ENCODE measurements at places on chromosomes 4 and X.

DNA sequence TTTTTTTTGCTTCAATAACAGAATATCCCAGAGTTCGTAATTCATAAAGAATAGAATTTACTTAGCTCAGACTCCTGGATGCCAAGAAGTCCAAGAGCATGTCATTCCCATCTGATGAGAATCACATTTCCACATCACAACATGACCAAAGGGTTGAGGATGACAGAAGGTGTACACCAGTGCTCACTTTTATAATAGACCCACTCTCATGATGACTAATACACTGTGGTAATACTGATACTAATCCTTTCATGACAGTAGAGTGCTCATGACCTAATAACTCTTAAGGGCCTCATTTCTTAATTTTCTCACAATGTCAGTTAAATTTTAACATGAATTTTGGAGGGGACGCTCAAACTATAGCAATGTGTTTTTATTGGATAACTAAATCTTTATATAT, 69.2 kb downstream of the ZNF732 start:
- no peak for DNase-seq

DNA sequence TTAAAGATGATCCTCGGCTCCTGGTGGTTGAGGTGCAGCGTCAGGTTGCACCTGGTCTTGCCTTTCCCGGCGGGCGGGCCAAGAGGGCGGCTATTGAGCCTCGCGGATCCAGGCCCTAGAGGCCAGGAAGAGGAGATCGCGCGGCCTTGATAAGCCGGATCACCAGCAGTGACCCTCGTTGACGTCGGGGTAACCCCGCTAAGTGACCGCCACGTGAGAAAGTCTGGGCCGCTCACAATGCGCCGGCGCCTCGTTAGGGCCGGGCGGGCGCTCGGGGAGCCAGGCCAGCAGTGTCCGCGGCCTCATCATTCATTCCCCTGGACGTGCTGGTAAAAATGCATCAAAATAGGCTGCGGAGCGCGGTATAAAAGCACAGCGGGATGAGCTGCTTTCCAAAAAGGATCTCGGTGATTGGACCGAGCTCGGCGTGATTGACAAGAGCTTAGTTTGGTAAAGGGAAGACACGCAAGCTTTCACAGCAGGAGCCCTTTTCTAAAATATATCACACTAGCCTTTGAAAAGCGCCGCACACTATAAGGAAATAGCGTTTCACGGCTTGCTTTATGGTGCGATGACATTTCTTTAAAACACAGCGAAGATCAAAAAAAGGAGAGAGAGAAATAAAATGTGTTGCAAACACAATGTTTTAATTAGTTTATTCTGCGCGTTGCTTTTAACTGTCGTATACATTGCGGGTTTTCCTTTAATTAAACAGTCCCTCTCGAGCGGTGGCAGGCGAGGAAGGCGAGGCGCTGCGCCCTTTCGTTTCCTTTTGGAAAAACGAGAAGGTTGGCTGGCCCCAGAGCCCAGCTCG, 15.9 kb upstream of the ZIC3 start:
- DNase-seq = no peak

- no peak for DNase-seq
Measured at GRCh38 chrX:148700021-148700420, 199.6 kb downstream of the AFF2 start.

- DNase-seq = no peak
Measured at GRCh38 chr4:8147231-8147970, 11.2 kb downstream of the ABLIM2 start.

GRCh38 chrX:54208531-54208930, 25.5 kb upstream of the FAM120C start:
- no peak for DNase-seq

- DNase-seq = no peak
Measured at GRCh38 chrX:154096140-154097002, 1.1 kb downstream of the MECP2 start.

GRCh38 chr4:142752202-142752786, 93.8 kb downstream of the INPP4B start:
- no peak for DNase-seq

- peak; percentile 47 for DNase-seq
Measured at GRCh38 chrX:56397636-56398035, 165.5 kb downstream of the KLF8 start.

GRCh38 chrX:50778272-50778671, 35.7 kb downstream of the SHROOM4 start:
- DNase-seq = no peak

DNA sequence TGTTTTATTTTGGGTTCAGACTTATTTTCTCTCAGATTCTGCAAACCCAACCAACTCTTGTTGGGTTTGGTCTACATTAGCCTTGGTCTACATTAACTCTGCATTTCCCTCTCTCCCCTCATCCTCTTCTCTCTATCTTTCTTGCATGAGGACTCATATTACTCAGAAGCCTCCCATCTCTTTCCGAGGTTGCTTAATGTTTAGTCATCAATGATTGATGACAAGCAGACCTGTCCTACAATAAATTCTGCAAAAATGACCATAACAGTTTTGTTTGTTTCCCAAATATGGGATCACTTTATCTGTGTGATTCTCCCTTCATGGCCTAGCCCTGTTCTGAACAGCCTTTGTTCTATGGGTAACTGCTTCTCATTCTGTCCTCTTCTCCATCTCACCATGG, 75.2 kb downstream of the GABRB1 start:
- DNase-seq = no peak

- peak; percentile 18 for DNase-seq
Measured at GRCh38 chr4:73446336-73446938, 10.4 kb downstream of the AFP start.

DNA sequence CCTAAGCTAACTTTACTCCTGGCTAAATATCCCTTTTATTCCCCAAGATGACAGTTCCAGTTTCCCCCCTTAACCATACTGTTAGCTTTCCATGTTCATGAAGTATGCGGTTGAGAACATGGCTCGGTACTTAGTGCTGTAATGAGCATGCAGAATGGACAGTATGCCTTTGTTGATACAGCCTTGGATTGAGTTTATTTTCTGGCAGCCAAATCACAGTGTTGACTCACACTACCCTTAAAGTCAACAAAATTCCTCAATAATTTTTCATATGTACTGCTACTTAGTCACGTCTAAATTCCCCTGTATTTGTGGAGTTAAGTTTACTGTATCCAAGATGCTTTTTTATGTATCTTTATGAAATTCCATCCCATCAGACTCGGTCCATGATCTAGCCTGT, 1.4 kb upstream of the VEGFC start:
- no peak for DNase-seq

DNA sequence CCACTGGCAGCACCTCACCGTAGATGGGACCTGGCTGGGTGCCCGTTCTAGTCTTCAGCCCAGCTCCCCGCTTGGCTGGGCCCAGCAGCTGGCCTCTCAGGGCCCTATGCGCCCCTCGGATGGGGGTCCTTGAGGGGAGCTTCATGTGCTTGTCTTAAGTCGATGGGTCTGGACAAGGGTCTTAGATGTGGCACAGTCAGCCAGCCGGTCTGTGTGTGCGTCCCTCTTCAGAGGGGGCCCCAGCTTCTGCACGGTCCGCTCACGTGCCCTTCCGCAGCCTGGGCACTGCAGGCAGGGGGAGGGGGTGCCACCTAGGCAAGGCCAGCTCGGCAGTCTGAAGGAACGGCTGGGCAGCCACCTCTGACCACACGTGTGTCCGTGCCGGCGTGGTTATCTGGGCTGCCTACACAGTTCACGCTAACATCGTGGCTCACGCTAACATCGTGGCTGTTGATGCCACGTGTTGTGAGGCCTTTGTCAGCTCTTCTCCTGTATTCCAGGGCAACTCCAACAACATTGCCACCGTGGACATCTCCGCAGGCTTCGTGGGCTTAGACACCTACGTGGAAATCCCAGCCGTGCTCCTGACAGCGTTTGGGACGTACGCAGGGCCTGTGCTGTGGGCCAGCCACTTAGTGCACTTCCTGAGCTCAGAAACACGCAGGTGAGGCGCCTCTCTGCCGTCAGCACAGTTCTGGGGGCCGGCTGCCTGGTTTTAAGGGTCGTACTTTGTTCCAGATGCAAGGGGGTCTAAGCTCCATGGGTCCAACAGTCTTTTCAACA, 34.5 kb downstream of the PIGG start:
- no peak for DNase-seq

- DNase-seq = no peak
Measured at GRCh38 chr4:140807491-140808252, 51.5 kb upstream of the TBC1D9 start.

DNA sequence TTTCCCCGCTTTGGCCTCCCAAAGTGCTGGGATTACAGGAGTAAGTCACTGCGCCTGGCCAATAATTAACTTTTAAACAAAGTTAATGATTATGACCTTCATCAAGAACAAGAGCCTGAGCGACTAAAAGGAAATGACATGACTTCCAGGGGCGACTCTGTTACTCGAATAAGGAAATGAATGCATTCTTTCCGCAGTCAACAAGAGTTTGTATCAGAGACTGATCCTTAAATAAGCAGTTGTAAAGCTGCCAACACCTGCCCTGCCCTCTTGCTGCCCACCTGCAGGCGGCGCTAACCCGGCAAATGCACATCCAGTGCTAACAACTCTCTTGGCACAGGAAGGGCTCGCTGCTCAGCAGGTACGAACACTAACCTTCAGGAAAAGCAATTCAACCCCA, 27.3 kb downstream of the WDR1 start:
- DNase-seq = no peak

DNA sequence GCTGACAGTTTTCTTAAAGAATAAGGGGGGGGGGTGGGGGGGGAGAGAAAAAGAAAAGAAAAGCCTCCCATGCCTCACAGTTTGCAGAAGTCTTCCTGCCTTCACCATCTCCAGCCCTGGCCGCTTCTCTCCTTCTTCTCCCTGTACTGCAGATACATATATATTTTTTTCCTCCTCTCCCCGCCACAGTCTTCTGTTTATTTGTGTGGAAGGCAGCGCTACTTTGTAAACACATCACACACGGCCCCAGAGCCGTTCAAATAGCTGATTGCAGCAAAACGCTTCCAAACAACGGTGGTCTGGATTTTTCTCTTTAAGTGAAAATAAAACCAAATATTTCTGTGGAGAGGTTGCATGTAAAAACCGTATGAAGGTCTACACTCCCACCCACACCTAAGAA, 732 bp downstream of the NLGN4X start:
- DNase-seq = no peak

- DNase-seq = no peak
Measured at GRCh38 chr4:60327651-60328050, 872.5 kb upstream of the ADGRL3 start.

GRCh38 chrX:148610328-148610698, 109.9 kb downstream of the AFF2 start:
- DNase-seq = no peak

GRCh38 chrX:23497919-23498318, 163.3 kb downstream of the PTCHD1 start:
- no peak for DNase-seq

DNA sequence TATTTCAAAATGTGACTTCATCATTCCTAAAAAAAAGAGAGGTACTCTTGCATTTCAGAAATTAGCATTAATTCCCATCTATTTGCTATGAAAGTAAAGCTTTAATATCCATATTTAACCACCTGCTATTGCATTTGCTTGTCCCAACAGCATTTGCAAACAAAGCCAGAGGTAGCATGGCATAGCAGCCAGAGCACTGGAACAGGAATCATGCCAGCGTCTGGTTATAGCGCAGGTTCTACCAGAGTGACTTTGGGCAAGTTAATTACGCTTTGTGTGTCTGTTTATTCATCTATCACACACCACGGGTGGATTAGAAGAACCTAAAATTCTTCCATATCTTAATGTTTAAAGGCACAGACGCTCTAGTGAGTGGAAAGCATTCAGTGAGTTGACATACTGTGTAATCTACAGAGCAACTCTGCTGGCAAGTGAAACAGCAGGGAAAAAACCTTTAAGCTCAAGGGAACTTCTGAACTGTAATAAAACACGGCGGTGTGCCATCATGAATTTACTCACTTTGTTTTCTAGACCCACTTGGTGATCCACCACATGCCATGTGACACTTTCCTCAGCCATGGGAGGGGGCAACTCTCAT, 76.6 kb upstream of the QRFPR start:
- DNase-seq = no peak

GRCh38 chr4:69835766-69836165, 24.2 kb downstream of the SULT1E1 start:
- no peak for DNase-seq

DNA sequence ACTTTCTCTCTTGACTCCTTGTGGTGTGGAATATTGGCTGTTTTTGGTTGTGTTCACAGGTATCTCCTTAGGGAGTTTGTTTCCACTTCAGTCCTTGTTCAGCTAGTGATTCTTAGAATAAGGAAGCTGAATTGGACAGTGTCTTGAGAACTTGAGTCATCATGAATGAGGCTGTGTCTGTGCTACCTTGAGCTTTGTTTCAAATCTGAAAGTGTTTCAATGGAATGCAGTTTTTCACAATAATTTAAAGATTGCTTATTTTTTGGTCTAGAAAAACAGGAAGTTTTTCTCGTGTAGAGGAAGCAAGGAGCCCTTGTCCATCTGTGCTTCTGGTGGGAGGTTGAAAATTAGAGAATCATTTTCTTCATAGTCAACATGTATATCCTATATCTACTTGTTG, 76.5 kb downstream of the ZNF518B start:
- no peak for DNase-seq

DNA sequence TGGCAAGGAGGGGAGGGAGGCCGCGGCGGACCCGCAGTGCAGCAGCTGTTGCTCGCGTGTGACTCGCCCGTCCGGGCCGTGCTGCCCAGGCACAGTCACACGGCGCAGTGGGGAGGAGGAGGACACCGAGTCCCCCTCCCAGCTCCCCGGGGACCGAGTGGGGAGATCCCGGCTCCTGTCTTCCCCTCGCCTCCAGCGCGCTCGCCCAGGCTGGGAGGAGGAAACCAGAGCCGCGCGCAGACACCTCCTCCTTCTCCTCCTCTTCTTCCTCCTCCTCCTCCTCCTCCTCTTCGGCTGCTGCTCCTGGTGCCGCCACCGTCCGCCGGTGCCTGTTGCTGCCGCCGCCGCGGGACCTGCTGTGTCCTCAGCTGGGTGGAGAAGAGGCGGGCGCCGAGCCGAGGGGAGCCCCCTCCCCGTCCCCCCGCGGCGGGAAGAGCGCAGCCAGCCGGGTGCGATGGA, at the start of gene TBC1D1:
Gene TBC1D1 (plus strand): TSS at position 284 of the 459 bp plus-strand sequence. CDS start 11,012 bp downstream, outside the sequence.
- DNase-seq = no peak

DNA sequence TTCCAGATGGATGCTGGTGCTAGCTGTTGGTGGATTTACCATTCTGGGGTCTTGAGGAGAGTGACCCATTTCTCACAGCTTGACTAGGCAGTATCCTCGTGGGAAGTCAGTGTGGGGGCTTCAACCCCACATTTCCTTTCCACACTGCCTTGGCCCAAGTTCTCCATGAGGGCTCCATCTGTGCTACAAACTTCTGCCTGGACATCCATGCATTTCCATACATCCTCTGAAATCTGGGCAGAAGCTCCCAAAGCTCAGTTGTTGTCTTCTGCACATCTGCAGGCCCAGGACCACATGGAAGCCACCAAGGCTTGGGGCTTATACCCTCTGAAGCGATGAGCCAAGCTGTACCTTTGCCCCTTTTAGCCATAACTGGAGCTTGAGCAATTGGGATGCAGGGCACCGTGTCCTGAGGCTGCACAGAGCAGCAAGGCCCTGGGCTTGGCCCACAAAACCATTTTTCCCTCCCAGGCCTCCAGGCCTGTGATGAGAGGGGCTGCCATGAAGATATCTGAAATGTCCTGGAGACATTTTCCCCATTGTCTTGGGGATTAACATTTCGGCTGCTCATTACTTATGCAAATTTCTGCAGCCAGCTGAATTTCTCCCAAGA, 248.7 kb upstream of the ANKRD50 start:
- no peak for DNase-seq

GRCh38 chrX:87873347-87873941, 355.8 kb downstream of the KLHL4 start:
- no peak for DNase-seq

- no peak for DNase-seq
Measured at GRCh38 chrX:31132821-31133241, 61.0 kb upstream of the FTHL17 start.

All from CD4-positive, alpha-beta T cell treated with Interleukin-15 for 4 hours (primary cell).